ENCODE measurements at places on chromosomes 7 and 10.
A peak's percentile ranks its signal among the peaks of the same experiment; 100 is the strongest.

- DNase-seq, result no peak
Measured at GRCh38 chr7:30038196-30038980, 10.2 kb downstream of the PLEKHA8 start.

GRCh38 chr7:72317341-72317740 is 94.8 kb downstream of the CALN1 start:
- no peak for DNase-seq

DNA sequence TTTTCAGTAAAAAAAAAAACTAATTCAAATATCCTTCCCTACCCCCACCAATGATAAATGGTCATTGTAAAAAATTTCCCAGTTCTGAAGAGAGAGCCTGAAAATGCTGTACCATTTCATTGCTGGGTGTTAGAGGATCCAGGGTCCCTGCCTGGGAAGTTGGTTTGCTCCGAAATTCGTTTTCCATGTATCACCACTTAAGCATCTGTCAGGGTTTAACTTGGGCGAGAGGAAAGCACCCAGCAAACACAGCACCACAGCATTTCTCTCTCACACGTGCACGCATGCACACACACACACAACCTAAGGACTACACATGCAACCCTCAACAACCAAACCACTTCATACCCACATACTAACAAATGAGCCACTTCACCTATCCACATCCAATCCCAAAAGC is 42.1 kb upstream of the EMX2 start:
- DNase-seq, result no peak

- no peak for DNase-seq
Measured at GRCh38 chr7:131443496-131443895, 112.9 kb downstream of the PODXL start.

- peak; percentile 14 for DNase-seq
Measured at GRCh38 chr7:123594813-123595241, 6.8 kb upstream of the ASB15 start.

GRCh38 chr10:119103241-119103902 is 541 bp upstream of the DENND10 start:
- no peak for DNase-seq

- DNase-seq, result no peak
Measured at GRCh38 chr7:81534996-81535395, 234.9 kb downstream of the HGF start.

DNA sequence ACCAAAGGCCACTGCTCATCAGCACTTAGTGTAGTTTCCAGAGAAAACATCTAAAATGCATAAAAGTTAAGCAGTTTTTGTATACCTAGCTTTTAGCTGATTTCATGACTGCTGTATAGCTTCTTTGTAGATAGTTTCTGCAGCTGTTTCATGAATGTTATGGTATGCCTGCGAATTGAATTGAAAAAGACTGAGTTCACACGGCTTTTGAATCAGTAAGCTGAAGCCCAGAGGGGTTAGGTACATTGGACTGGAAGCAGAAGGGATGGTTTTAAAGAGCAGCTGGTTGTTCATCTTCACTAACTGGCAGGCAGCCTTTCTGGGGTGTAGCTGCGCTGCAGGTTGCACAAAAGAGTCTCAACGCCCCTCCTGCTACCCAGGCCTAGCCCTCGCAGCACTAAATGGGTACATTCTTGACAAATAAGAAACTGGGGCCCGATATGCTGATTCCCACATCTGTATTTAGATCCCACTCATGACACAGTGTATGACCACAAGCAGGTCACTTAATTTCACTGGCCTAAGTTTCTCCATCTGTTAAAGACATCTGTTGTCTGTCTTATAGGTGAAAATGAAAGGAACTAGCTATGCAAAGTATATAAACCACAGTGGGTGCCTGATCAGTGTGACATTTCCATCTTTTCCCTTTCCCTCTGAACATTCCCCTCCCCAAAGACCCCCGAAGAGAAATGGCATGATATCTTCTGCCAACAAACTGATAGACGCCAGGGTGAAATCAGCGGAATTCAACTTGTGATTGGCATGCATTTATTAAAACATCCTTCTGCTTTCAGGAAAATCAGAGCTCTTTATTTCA is 85.9 kb upstream of the AGBL3 start:
- no peak for DNase-seq

GRCh38 chr10:96419351-96419750 is 60.5 kb upstream of the OPALIN start:
- DNase-seq, result no peak

- no peak for DNase-seq
Measured at GRCh38 chr7:133886797-133887196, 240.3 kb upstream of the LRGUK start.

DNA sequence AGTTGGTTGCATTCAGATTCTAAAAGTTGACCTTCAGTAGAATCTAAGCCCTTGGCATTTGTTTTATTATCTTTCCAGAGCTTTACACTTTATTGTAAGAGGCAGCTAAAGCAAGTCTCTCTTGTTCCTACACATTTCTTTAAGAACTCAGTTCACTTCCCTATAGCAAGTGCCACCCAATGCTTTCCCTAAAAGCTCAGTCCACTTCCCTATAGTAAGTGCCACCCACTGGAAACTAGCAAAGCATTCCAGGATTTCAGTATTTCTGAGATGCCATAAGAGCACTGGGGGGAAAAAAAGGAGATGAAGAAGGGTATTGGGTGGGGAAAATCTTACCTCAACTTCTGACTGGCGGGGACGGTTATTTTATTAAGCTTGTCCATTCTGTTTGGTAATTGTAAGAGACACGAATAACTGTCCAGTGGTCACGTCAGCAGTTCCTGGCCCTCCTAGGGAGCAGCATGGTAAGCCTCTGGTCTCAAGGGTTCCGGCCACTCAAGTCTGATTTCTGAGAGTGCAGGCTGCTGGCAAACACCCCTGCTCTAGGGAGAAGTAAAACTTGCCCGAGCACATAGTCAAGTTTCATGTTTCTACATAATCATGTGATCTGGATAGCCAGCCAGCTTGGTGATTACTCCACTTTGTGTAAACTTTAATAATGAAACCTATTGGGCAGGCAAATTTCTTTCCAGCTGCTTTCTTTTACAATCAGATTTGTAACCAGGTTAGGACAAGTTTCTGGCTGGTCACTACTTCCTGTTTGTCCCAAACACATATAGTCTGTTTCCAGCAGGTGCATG is at the start of gene BLNK:
Gene BLNK (minus strand): TSS at position 554 of the 800 bp plus-strand sequence. CDS start 171 bp downstream, at position 383.
- no peak for DNase-seq

DNA sequence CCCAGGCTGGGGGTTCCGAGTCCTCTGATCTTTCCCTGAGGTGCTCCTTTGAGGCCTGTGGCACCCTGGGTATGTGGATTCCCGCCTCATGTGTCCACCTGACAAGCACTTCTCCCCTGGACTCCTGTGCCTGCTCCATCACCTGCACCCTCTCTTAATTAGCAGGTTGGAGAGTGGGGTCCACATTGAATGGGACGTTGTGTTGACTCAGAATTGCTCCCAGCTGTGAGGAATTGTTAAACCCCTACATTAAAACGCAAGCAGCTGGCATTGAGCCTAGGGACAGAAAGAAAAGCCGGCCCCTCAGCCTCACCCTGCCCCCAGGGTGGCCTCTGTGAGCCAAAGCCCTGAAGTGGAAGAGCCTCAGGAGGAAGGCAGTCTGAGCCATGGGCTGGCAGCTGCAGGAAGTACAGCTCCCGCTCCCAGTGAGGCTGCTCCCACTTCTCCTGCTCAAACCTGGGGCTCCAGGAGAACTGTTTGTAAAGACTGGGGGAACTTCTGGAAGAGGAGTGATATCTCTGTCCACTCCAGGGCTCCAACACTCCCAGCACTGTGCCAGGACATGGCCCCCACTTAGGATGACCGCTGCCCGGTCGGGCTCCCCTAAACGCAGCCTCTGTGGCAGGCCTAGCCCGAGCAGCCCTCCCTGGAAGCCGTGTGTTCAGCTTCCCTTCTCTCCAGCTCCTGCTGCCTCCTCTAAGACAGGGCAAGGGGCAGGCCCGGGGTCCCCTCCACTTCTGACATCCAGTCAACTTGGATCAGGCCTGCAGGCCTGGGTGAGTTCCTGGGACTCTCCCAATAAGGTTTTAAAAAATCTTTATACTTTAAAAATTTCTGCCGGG is 1.8 kb upstream of the OPN4 start:
- DNase-seq, result no peak

DNA sequence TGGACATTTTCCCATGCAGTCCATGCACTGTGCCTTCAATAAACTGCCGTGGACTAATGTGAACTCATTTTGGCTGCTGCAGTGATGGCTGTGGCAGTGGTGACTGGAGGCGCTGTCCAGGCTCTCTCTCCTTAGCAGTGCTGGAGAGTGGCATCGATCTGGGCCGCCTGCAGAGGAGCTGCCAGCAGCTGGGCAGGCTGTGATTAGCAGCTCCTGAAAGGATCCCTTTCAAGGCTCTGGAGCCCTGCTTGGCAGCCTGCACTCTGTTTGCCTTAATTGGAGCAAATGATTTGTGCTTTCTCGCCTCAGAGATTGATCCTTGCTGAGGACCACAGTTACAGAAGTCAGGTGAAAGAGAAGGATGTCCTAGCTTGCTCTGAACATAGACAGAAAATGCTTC is 130.1 kb upstream of the VWC2 start:
- DNase-seq, result no peak

GRCh38 chr10:33326933-33327332 is 7.5 kb downstream of the NRP1 start:
- DNase-seq, result no peak

DNA sequence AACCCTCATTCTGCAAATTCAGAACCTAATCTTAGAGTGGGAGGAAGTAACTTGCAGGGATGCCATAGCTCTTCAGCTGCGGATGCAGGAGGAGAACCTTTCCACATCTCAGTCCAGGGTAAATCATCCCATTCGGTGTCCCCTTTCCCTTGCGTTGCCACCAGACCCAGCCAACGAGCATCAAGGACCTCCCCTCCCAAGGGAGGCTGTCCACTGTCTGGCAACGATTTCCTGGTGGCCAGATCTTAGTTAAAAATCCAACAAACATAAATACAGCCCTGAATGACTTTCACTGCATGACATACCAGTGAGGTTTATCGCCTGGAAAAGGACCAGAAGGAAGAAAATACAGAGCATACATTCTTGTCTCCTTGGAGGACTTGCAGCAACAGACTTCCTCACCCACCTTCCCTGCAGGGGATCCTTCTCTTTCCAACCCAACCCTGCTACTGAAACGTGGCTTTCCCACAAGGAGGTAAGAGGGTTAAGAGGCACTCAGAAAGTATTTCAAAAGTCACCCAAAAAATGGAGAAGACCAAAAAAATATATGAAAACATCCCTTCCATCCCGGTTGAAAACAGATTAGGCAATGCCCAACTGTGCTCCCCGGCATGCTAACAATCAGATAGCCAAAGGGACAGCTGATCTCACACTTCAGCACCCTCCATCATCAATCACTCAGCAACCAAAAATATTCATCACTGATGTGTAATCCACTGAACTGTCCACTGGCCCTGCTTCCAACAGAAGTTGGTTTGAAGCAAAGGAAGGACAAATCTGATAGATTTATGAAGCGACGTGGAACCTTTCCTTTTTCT is 206.6 kb downstream of the TNS3 start:
- DNase-seq, result peak; percentile 40

DNA sequence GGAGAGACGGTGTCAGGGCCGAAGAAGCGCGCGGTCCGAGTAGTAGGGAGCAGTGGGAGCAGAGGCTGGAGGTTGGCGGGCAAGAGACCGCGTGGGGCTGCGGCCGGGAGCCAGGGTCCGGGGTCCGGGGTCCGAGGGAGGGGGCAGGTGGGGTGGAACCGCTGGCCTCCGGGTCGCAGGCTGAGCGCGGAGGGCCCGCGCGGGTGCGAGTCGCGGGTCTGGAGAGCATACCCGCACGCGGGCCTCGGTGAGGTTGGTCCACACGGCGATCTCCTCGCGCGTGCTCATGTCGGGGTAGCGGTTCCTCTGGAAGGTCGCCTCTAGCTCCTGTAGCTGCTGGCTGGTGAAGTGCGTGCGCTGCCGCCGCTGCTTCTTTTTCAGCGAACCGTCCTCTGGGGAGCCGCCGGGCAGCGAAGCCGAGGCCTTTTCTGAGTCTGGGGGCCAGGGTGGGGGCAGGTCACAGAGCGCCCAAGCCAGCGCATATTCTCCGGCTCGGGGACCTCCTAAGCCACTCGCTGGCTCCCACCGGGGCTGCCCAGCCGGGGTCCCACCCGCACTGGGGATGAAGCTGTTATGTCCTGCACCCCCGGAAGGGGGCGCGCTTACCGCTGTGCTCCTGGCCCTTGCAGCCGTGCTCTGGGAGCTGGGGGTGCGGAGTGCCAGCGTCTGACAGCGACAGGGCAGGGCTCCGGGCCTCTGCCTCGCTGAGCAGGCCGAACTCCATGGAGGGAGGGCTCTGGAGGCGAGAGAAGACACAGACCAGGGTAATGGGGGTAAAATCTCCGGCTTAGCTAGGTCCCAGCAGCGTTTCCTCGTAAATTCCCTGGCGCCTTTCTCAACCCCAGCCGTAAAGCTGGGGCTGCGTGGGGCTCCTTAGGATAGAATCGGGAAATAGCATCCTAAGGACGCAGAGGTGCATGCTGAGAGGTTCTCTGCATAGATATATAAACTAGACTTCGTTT is 5.5 kb downstream of the ELOVL3 start:
- DNase-seq, result no peak

DNA sequence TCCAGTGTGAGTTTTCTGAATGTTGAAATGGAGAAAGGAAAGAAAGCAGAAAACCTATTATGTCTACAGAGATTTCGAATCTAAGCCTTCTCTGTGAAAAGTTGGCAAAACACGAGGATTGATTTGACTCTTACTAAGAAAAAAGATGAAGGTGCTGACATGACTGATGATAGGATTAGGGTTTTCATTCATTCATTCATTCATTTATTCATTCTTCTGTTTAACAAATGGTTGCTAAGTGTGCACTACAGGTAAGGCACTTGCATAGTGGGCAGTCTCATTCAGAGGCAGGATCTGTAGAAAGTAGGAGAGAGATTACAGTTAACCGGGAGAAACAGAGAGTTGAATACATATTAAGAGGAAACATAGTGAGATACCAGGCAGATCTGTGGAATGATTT is 137.1 kb downstream of the ZNF365 start:
- DNase-seq, result no peak

DNA sequence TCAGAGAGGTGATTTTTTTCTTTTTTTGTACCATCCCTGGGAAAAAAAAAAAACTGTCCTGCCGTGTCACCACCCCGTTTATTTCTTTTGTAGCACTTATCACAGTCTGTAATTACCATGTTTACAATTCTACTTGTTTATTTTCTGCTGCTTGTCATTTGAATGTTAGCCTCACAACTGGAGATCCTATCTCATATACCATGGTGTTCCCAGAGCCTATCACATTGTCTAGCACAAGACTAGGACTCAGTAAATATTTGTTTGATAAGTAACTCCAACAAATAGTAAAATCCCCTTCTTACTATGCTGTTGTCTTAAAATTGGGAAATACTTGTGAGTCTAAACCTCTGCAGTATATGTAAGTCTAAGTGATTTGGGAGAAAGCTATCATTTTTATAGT is 36.0 kb downstream of the MKLN1 start:
- DNase-seq, result no peak

GRCh38 chr10:116827214-116827671 is 22.1 kb upstream of the ENO4 start:
- DNase-seq, result no peak

Measured in brain microvascular endothelial cell (primary cell).